ENCODE measurements at places on chromosomes 16 and 17. TPM values are rescaled to one million over a fixed set of nuclear protein-coding genes. Genes with fewer than 3 reads are reported as not detected.

AANAT gene
- total RNA-seq, result 0.35 TPM

HOXB8 gene
- total RNA-seq, result 5.8 TPM

KRTAP29-1 gene
- total RNA-seq, result not detected

KRT20 gene
- total RNA-seq, result 0.41 TPM

ARRB2 gene
- 63.1 TPM for total RNA-seq

KRT16 gene
- 1.1 TPM for total RNA-seq

GRAP gene
- total RNA-seq, result 0.38 TPM

BMERB1 gene
- total RNA-seq, result 75.1 TPM

GPR139 gene
- total RNA-seq, result not detected

ARHGAP44 gene
- total RNA-seq, result 2.4 TPM

RECQL5 gene
- 28.8 TPM for total RNA-seq

SRCIN1 gene
- total RNA-seq, result 2.7 TPM

ZMYND15 gene
- 0.38 TPM for total RNA-seq

NQO1 gene
- 2,292 TPM for total RNA-seq

DNAH9 gene
- total RNA-seq, result 0.07 TPM

TAT gene
- 0.06 TPM for total RNA-seq

Data from A549 treated with Hydrocortisone at 1 μM for 4 hours (cell line).